ENCODE measurements at places on chromosomes 5 and 9.

- DNase-seq, result no peak
These were observed 26.5 kb upstream of the KIF12 start for GRCh38 chr9:114125476-114126013.

- DNase-seq, result no peak
These were observed 326.4 kb upstream of the KLF4 start for GRCh38 chr9:107815782-107816560.

GRCh38 chr5:74595143-74595925 lies 45.2 kb downstream of the ENC1 start:
- no peak for DNase-seq

DNA sequence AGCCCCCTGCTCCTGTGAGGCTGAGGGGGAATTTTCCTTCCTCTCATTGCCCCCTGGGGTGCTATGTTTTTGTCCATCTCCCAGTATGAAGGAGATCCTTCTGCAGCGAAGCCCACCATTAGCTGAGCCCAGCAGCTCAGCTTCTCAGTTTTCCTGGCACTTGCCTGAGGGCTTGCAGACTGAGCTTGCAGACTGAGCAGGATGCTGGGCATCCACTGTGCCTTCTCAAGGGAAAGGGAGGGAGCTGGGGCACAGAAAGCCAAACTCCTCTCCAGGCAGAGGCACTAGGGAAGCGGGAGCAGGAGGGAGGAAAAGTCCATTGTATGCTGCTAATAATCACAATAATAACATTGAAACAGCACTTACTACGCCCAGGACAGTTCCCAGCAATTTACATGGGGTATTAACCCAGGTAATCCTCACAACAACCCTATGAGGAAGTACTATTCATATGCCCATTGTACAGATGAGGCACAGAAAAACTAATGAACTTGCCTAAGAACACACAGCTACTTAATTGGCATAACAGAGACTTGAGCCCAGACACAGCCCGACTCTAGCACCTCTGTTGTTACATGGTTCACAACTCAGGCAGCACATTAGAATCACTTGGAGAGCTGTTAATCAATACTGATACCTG lies 86.9 kb upstream of the SSBP2 start:
- DNase-seq, result no peak

DNA sequence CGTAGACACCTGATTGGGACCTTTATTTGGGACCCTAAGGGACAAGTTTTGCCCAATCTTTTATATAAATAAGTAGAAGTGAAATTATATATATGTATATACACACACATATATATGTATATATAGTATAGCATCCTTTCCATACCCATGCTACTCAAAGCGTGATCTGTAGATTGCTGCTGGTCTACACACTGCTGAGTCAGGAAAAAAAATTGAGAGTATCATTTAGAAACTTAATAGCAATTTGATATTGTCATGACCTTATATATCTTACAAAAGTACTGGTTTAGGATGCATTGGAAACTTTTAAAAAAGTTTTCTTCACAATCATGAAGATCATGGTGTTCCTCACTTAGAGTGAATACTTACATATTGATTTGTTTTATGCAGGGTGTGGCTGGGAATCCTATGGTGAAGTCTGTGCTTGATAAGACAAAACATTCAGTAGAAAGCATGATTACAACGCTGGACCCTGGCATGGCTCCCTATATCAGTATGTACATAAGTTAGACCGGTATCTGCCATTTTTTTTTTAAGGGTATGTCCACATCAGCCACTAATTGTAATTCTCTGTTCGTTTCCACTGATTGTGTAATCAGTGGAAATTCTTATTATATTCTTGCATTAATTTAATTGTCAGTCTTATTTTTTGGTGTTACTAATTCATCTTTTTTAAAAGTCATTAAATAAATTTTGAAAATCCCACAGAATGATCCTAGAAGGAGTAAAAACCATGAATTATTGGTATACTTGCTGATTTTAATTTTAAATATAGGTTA lies 12.7 kb downstream of the PRRC1 start:
- DNase-seq, result no peak

GRCh38 chr9:94693485-94694204 lies 32.9 kb upstream of the AOPEP start:
- DNase-seq, result no peak

DNA sequence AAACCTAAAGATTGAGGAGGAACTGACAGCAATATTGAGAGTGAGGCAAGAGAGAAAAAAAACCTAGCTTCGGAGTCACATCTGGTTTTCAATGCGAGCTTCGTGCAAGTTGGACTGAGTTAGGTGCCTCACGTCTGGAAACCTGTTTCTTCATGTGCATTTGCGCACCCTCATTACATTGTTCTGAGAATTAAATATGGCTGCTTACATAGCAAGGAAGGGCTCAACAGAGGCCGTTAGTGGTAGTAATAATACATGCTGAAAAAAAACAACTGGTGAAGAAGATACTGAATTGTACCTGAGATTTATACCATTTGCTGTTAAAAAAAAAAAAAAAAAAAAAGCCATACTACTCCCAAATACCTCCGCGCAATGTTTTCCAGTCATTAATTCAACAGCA lies 18.6 kb downstream of the DNAJA1 start:
- DNase-seq, result no peak

- peak; percentile 53 for DNase-seq
These were observed 36.7 kb downstream of the SARDH start for GRCh38 chr9:133701321-133701980.

DNA sequence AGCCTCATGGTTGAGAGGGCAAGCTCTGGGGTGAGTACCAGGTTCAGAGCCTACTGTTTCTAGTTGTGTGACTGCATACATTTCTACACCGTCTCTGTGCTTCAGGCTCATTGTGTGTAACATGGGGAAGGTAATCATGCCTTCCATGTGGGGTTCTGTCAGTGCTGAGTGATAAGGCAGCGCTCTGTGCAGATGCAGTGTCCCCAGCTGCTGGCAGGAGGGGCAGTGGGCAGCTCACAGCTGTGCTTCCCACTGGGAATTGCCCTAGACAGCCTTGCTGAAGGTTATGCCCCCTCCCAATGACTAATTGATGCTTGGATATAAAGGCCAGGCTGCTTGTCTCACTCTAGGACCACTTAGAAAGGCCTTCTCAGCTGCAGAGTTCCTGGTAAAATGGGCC lies 121.8 kb upstream of the SAP30L start:
- DNase-seq, result no peak

DNA sequence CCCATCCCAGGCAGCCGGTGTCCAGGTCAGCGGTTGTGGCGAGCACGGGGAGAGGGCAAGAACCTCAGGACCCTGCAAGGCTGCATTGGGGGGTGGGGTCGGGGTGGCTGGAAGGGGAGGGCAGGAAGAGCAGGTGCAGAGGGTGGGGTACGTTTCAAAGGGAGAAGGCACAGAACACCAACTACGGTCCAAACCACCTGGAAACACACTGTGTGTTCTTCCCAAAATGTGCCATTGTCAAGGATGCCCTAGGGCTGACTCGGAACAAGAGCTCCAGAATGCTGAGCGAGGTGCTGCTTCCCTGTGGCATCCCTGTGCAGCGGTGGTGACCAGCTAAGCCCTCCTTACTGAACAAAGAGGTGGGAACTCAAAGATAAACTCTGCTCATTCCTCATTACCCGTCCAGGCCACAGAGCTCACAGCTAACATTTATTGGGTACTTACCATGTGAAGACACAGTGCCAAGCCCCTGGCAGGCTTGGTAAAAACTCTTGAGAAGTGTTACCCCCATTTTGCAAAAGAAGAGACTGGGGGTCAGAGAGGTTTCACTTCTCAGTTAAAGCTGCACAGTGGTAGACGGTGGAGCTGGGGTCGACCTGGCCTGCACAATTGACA lies 153.8 kb downstream of the COL23A1 start:
- no peak for DNase-seq

- no peak for DNase-seq
These were observed 712.0 kb downstream of the CETN3 start for GRCh38 chr5:89697581-89697980.

GRCh38 chr9:24095246-24095645 lies 269.2 kb upstream of the ELAVL2 start:
- DNase-seq, result no peak

DNA sequence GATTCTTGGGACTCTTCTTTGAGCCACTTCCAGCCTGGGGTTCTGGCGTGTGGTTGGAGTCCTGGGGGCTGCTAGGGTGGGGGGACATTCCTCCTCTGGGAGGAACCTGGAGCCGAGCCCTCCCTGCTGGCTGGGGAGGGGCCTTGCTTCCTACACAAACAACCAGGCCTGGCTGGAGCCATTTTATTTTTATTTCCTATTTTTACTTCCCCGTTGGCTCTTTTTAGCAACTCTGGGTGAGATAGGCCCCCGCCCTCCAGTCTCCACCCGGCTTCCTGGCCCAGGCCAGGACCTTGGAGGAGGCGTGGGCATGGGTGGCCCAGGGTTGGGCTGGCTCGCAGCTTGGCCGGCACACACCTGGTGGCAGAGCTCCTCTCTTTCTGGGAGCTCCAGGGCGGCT lies 15.1 kb downstream of the RXRA start:
- DNase-seq, result no peak

GRCh38 chr5:173866858-173867679 lies 21.1 kb upstream of the CPEB4 start:
- DNase-seq, result no peak

- no peak for DNase-seq
These were observed 7.8 kb downstream of the FBXW5 start for GRCh38 chr9:136936645-136937170.

DNA sequence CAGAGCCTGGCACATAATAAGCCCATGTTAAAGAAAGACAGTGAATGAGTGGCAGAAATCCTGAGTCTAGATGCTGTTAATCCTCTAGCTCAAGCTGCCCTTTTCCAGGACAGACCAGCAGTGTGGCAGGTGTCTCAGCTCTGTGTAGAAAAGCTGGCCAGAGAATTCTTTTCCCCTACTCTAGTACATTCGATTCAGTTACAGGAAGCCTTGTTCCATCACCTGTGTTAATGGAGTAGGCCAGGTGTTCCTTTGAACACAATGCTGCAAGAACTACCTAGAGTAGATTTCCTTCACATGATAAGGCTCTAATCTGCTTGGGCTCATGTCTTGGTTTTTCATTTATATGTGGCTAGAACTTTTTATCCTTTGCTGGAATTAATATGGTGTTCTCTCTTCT lies 52.5 kb downstream of the NUP214 start:
- peak; percentile 4 for DNase-seq

DNA sequence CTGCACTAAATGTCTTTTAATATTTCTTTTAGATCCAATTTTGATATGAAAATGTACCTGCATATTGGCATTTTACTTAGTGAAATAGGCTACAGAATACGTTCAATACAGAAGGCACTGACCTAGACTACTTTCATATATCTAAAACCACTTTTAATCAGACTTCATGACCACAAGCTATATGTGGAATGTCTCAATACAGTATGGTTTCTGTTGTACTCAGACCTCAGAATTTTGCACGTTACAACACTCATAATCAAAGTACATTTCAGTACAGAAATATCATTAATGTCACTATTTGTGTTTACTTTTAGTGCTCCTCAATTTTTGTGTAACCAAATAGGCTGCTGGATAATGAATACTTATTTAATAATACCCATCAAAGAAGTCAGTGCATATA lies 74.8 kb downstream of the MEF2C start:
- no peak for DNase-seq

GRCh38 chr9:31745468-31745867 lies 639.0 kb upstream of the ACO1 start:
- DNase-seq, result no peak

DNA sequence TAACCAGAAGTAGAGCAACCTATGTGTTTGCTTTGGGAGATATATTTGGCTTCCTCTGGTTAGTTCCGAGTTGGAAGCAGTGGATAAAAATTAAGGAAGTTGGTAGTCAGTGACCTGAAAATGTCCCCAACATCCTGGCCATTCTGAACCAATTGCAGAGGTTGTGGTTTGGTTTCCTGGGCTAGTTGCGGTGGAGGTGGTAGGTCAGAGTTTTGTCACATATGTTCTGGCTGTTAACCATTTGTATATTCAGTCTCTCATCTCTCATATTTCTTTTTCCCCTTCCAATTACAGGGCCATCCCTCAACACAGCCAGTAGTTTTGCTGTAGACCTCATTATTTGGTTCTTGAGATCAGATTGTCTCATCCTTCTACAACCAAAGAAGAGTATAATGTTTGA lies 1026.9 kb downstream of the PTPRD start:
- no peak for DNase-seq

- DNase-seq, result no peak
These were observed 4.5 kb downstream of the EBF1 start for GRCh38 chr5:159095151-159095721.

DNA sequence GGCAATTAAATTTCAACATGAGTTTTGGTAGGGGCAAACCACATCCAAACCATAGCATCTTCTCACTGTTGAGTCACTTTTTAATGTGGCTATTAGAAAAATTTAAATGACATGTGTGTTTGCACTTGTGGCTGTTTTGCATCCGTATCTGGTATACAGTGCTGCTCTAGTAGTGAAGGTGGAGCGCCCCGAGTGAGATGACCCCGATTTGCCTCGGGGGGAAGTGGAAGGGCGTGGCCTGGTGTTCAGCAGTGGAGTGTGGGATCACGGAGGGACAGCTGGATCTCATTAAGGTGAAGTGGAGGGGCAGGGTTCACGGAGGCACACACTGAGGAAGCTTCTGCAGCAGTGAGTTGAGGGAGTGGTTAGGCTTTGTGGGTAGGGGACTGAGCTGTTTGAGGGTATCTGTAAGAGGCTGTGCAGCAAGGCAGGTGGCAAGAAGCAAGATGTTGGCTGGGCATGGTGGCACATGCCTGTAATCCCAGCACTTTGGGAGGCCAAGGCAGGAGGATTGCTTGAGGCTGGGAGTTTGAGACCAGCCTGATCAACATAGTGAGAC lies 6.2 kb upstream of the GMCL2 start:
- DNase-seq, result no peak

DNA sequence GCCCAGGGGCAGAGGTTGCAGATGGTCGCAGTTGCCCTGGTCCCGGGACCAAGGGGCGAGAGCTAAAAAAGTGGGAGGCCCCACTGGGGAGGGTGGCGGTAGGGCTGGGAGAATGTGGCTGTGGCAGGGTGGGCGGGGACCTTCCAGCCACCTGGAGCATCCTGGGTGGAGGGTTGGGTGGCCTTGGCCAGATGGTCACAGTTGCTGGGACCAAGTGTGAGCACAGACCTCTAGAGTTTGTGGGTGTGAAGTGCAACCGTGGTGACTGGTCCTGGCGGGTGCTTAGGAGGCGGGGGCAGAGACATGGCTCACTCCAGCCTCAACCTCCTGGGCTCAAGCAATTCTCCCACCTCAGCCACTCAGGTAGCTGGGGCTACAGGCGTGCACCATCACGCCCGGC lies 5.7 kb upstream of the TRAF2 start:
- DNase-seq, result no peak

GRCh38 chr5:93746406-93747056 lies 5.1 kb upstream of the POU5F2 start:
- no peak for DNase-seq

GRCh38 chr5:87243161-87243844 lies 24.4 kb upstream of the RASA1 start:
- no peak for DNase-seq

- no peak for DNase-seq
These were observed 61.4 kb downstream of the C9orf50 start for GRCh38 chr9:129559506-129559881.
